ENCODE measurements at places on chromosomes 1 and 21.
A peak's percentile ranks its signal among the peaks of the same experiment; 100 is the strongest.

DNA sequence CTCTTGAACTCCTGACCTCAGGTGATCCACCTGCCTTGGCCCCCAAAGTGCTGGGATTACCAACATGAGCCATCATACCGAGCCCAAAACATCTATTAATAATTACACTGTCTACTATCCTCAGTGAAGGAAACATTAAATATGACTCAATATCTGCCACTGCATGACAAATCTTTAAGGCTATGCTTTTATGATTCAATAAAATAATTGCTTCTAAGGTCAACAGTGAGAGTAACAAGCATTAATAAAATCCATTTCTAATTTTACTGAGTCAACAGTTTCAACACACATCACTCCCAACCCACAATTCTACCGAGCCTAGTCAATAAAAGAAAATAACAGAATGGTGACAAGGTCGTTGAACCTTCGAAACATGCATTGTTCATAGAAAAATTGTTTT lies 125.5 kb upstream of the CHRM3 start:
- no peak for DNase-seq

DNA sequence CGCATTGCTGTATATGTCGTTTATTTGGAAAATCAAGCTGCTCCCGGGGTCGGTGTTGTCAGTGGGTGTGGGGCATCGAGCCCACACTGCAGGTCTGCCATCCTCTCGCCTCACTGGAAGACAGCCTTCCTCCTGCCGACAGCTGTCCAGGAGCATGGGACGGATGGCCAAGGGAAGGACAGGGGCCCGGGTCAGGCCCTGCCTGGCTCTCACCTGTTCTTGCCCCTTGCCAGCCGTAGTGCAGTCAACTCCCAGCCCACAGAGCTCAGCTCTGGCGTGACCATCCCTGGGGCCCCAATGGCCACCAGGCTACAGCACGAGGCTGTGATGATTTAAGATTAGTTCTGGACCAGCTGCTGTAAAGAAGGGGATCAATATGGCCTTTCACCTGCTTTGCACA lies 86.9 kb upstream of the ACTL8 start:
- DNase-seq: no peak

- no peak for DNase-seq
Measured at GRCh38 chr21:33969581-33969980, 54.0 kb upstream of the ATP5PO start.

DNA sequence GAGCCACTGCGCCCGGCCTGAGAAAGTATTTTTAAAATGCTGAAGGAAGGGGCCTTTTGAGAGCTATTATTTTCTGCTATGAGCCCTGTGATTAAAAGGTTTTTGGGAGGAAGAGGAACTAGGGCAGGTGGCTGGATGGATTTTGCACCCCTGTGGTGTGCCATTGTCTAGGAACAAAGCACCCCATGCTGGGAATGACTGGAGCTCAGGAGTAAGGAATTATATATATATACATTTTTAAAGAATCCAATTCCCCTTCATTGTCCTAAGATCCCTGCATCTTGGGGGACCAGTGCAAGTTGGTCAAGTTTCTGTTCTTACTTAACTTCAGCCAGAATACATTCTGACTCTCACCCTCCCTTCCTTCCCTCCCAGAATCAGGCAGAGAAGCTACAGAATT lies 91.6 kb downstream of the ZNF648 start:
- no peak for DNase-seq

DNA sequence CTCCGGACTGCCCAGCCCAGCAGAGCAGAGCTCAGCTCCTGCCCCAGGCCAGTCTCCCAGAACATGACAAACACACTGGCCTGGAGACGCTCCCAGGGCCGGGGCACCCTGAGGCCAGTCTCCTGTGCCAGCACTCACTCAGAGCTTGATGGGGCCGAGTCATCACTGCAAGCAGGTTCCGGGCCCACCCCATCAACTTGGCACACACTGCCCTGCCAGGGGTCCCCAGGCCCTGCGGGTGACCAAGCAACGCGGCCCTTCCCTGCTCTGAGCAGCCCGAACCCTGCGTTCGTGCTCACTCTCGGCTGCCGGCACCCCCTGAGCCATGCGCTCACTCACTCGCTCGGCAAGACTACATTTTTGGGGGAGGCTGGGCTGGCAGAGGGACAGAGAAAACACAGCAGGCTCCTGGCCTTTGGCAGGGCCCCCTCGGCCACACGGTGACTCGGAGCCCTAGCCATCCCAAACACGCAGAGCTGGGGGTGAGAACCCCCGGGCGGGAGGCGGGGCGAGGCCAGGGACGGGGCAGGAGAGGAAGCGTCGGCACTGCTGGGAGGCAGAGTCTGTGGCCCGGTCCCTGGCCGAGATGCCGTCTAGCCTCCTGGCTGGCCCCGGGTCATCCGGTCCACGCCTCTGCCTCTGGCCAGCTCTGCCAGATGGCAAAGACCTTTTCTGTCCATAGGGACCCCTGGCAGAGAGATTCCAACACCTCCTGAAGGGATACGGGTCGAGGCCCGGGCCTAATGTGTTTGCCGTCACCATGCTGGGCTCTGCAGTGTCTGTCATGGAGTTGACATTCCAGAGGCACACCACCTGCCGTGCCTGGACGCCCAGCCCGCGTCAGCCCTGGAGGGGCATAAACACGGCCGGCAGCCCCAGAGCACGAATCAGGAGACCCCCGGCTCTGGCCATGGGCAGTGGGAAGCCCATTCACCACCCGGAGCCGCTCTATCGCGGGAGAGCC lies 68.0 kb downstream of the MEGF6 start:
- no peak for DNase-seq

- DNase-seq: peak; percentile 71
Measured at GRCh38 chr1:155970531-155971167, 7.7 kb downstream of the ARHGEF2 start.

GRCh38 chr21:27448960-27449359 lies 482.1 kb upstream of the ADAMTS5 start:
- DNase-seq: no peak

DNA sequence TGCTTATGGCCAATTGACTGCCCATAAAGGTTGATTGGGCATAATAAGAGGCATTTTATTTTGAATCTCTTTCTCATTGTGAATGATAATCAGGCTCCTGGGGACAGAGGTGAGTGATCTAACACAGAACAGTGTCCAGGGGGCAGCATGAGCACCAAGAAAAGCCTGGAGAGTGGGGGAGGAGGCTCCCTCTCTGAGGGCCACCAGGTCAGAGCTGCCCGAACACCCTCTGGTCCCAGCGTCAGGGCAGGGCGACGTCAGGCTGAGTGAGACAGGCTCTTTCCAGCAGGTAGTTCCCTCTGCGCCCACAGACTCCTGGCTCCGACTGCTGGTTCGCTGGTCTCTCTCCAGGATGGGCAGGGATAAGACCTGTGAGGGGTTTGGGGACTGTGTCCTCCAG lies 250.2 kb upstream of the C1orf174 start:
- no peak for DNase-seq

- no peak for DNase-seq
Measured at GRCh38 chr1:10814312-10814711, 17.9 kb upstream of the CASZ1 start.

DNA sequence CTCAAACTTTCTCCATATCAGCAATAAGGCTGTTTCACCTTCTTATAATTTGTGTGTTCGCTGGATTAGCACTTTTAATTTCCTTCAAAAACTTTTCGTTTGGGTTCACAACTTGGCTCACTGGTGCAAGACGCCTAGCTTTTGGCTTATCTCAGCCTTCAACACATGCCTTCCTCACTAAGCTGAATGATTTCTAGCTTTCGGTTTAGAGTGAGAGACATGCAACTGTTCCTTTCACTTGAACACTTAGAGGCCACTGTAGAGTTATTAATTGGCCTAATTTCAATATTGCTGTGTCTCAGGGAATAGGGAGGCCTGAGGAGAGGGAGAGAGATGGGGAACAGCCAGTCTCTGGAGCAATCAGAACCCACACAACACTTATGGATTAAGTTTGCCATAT lies 41.2 kb upstream of the IFNLR1 start:
- DNase-seq: no peak

GRCh38 chr1:30955448-30956015 lies 47.0 kb upstream of the SDC3 start:
- DNase-seq: no peak

DNA sequence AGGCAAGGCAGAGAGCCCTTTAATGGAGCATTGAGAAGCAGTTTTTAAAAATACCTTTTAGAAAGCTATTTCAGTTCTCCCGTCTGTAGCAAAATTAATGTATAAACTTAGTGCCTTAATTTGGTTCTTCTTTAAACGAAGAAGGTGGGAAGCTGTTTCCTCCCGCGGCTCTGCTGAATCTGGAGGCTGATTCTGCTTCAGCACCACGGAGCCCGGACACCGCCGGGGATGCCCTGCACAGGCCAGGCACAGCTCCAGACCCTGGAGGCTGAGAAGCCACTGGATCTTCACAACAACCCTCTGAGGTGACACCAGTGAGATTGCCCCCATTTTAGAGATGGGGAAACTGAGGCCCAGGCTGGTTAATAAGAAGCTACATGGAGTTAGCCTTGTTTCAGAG lies 175.8 kb upstream of the VAMP3 start:
- DNase-seq: no peak

DNA sequence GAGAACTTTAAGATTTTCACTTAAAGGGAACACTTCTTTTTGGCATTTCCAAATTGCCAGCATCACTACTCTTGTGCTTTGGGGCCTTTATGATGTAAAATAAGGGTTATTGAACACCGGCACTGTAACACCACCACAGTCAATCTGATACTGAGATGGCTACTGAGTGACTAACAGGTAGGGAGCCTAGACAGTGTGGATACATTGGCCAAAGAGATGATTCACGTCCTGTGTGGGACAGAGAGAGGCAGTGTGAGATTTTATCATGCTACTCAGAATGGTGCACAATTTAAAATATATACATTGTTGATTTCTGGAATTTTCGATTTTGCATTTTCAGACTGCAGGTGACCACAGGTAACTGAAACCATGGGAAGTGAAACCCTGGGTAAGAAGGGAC lies 261.6 kb downstream of the SPATA17 start:
- DNase-seq: no peak

GRCh38 chr1:19657511-19657910 lies 7.2 kb upstream of the HTR6 start:
- DNase-seq: no peak

DNA sequence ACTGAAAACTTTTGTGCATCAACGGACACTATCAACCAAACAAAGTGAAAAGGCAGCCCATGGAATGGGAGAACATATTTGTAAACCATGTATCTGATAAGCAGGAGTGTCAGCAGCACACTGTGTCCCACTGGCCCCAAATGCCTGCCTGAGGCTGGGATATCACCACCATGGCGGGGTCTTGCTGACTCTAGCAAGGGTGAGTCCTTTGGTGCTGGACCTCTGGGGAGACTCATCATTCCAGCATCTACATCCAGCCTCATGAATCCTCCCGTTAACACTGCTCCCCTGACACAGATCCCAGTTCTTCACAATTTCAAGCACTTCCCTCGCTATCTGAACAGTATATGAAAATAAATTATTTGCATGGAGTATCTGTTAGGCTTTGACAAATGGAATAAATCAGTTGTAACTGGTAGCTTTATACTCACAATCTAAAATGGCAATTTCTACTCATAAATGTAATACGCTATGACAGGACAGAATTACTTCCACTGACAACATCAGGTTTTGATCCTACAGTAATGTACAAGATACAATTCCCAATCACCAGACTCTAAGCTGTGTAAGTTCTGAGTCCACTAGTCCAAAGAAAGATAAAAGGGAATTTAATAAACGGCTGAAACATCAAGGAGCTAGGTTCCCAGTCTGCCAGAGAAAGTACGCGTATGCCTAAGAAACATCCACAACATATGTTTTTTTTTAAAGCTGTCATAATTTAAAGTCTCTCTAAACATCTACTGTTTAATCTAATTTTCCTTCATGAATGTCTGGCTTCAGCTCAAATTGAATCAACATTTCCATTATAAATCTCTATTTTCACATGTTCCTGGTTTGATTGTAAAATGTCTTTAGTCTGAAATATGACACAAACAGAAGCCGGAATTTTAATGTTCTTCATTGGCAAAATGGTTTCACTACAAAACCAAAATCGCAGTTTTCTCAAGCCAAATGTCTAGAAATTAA lies 95.1 kb downstream of the SIPA1L2 start:
- DNase-seq: no peak

DNA sequence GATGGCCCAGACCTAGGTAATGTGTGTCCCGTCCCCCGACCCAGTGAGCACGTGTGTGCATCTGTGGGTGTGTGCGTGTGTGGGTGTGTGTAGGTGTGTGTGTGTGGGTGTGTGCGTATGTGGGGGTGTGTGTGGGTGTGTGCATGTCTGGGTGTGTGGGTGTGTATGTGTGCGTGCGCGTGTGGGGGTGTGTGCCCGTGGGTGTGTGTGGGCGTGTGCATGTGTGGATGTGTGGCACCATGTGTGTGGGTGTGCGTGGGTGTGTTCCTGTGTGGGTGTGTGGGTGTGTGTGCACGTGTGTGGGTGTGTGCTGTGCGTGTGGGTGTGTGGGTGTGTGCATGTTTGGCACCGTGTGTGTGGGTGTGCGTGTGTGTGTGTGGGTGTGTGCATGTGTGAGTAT lies 309.5 kb downstream of the KIF26B start:
- DNase-seq: no peak

GRCh38 chr21:42809577-42810475 lies 69.5 kb downstream of the WDR4 start:
- no peak for DNase-seq

DNA sequence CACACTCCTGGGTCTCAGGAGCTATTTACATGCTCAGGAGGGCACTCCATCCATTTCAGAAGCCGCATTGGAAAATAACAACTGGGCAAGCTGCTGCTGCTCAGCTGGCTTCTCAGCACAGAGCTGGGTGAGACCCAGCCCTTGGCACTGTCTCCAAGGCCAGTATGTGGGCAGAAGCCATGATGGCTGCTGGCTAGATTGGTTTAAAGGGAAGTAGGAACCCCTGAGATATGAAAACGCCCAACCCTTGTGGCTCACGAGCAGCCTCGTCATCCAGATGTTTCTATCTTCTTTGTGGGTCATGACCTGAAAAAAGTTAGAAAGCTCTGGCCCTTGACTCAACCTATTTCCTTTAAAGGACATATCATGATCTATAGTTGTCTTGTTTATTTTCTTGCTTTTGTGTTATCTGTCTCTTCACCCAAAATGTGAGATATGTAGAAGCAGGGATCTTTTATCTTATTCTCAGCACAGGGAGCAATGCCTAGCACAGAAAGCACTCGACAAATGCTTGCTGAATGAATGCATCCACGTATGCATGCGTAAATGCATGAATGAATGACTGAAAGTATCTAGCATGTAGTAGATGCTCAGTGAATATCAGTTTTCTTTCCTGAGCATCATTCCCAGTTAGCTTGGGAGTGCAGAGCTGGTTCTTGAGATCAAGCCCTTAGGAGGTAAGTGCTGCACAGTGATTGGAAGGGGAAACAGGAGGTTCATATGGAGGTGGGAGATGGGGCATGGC lies 11.6 kb downstream of the MYBPH start:
- no peak for DNase-seq

GRCh38 chr1:222266223-222267196 lies 281.4 kb downstream of the HHIPL2 start:
- no peak for DNase-seq

DNA sequence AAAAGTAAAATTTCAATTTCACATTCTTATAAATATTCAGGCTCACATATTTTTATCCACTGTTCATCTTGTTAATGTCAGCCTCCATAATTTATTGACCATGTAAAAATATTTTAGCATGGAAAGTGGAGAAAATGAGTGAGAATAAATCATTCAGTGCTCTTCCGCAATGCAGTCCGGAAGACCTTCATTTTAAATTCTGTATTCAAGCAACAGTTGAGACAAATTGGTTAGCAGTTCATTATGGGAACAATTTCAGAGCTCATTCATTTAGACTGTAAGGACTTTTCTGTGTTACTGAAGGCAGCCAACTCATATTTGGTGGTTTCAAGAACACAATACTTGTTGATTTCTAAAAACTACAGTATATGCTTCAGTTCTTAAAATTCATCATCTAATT lies 97.8 kb downstream of the TYW3 start:
- DNase-seq: no peak

GRCh38 chr1:94596260-94596659 lies 54.7 kb upstream of the F3 start:
- no peak for DNase-seq

Measured in anterior cingulate cortex (tissue), 58 donors.